GM23248 (cell line): ENCODE measurements at places on chromosomes 6 and 20.

DNA sequence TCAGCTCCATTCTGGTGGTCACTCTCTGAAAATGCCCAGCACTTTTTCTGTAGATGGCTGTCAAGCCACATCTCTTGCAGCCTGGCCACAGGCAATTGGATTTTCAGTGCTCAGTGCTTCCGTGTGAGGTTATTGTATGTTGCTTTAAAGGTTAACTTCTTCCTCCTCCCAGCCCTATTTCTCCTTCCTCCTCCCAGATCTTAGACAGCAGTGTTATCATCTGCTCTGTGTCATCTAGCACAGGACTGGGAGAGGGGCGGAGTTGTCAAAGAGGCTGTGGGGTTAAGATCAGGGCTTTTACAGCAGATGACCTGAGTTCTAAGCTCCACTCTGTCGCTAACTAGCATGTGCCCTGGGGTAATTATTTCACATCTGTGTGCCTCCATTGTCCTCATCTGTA lies 129.0 kb downstream of the PHACTR3 start:
- no peak overlapping the region for H3K27ac ChIP-seq
- H3K36me3 ChIP-seq, result no peaks in the 10 kb centered on the region
- no peak for DNase-seq
- no peaks in the 10 kb centered on the region for H3K4me1 ChIP-seq
- H3K27me3 ChIP-seq, result no peaks in the 10 kb centered on the region; the same call in 1 of the 2 replicates
- H3K4me3 ChIP-seq, result no peak overlapping the region

GRCh38 chr20:53940907-53941545 lies 129.4 kb downstream of the BCAS1 start:
- H3K27me3 ChIP-seq, result no peaks in the 10 kb centered on the region
- H3K36me3 ChIP-seq, result no peaks in the 10 kb centered on the region
- H3K4me1 ChIP-seq, result peaks cover 44% of the 10 kb centered on the region
- H3K27ac ChIP-seq, result peak overlapping the region; percentile 99
- peak; percentile 93 for DNase-seq

- H3K27me3 ChIP-seq, result no peaks in the 10 kb centered on the region
- H3K4me1 ChIP-seq, result 0 out of 2 replicates have a peak, but pooled peaks cover 4% of the 10 kb centered on the region
- H3K4me3 ChIP-seq, result peak overlapping the region; percentile 77
- peak overlapping the region; percentile 77 for H3K27ac ChIP-seq
These were observed 4.3 kb upstream of the RIPK1 start for GRCh38 chr6:3063733-3064700.

DNA sequence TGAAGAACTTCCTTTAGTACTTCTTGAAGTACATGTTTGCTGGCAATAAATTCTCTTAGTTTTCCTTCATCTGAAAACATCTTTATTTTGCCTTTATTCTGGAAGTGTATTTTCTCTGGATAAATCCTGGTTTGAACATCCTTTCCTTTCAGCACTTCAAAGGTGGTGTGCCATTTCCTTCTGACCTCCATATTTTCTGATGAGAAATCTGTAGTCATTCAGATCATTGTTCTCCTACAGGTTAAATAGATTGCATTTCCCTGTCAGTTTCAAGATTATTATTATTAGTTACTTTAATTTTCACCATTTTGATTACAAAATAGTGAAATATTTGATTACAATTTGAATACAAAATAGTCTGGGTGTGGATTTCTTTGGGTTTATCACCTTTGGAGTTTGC lies 134.5 kb downstream of the CDH26 start:
- peaks cover 4% of the 10 kb centered on the region; the same call in 1 of the 2 replicates for H3K27me3 ChIP-seq
- DNase-seq, result no peak
- H3K4me3 ChIP-seq, result no peak overlapping the region
- H3K36me3 ChIP-seq, result no peaks in the 10 kb centered on the region

GRCh38 chr6:35677456-35677855 lies 11.3 kb downstream of the FKBP5 start:
- no peak overlapping the region for H3K4me3 ChIP-seq
- no peaks in the 10 kb centered on the region for H3K27me3 ChIP-seq
- peaks cover 13% of the 10 kb centered on the region for H3K4me1 ChIP-seq
- H3K36me3 ChIP-seq, result no peaks in the 10 kb centered on the region
- DNase-seq, result no peak

DNA sequence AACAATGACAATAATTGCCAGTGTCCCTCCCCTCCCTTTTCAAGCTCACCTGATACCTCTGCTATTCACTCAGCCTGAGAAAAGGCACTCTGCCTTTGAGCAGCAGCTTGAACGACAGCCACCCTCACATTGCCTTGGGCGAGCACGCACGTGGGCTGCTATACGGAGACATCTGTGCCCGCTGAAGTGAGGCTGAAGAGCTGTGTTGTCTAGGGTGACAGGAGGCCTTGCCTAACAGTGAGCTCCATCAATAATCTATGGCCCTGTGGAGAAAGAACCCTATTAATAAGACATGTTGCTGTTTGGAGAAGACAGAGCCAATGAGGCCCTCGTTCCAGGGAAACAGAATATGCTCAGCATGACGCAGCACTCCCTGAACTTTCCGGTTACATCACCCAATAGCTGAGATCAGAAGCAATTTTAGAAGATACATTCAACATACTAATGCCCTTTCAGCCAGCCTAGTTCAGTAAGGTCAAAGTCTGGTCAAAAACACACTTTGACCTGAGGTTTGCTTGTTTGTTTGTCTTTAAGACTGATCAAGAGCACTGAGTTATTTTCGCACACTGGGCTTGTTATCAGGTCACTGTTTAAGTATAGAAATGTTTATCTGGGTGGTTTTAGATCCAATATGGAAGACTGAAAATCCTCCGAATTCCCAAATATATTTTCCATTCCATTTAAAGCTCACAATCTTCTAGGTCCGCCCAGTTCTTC lies 30.6 kb downstream of the RBM24 start:
- H3K4me1 ChIP-seq, result no peaks in the 10 kb centered on the region
- DNase-seq, result peak; percentile 4
- no peak overlapping the region for H3K4me3 ChIP-seq
- H3K27ac ChIP-seq, result no peak overlapping the region

- peak; percentile 48 for DNase-seq
- no peak overlapping the region for H3K4me3 ChIP-seq
- no peaks in the 10 kb centered on the region for H3K27me3 ChIP-seq
These were observed 51.1 kb downstream of the FGD2 start for GRCh38 chr6:37056439-37057127.

GRCh38 chr6:31079656-31080261 lies 32.6 kb downstream of the C6orf15 start:
- no peak overlapping the region for H3K27ac ChIP-seq
- no peaks in the 10 kb centered on the region for H3K36me3 ChIP-seq
- H3K27me3 ChIP-seq, result no peaks in the 10 kb centered on the region
- H3K4me3 ChIP-seq, result peak overlapping the region; percentile 25; the same call in 1 of the 2 replicates
- H3K4me1 ChIP-seq, result peaks cover 9% of the 10 kb centered on the region

DNA sequence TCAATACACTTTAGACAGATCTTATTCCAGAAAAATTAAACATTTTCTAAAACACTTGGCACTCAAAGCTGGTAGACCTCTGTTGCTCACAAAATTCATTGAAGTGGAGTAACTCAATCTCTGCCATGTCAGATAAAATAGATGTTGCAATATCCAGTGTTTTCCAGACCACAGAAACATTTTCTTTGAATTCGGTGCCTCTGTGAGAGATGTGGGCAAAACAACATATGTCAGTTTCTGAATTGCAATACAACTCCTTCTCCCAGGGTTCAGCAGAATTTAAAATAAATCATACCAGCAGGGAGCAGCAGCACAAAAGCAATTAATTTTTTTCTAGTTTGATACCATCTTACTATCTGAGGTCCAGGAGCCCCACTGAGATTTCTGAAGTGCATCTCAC lies 11.3 kb upstream of the PKHD1 start:
- H3K27me3 ChIP-seq, result no peaks in the 10 kb centered on the region; the same call in 1 of the 2 replicates
- H3K4me1 ChIP-seq, result no peaks in the 10 kb centered on the region
- no peak overlapping the region for H3K4me3 ChIP-seq
- peak; percentile 8 for DNase-seq

DNA sequence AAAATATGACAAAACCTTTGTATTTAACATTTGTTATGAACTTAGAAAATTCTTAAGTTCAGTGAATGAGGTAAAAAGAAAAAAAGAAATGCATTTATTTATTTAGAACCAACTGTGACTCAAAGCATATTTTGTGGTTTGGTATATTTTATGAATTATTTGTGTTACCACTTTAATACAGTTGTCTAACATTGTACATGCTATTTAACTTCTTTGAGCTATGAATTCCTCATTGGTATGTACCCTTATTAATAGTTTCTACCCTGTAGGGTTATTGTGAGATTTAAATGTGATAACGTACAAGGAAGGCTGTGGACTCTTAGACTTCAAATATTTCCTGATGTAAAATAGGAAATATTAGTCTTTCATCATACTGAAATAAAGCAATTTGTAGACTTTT lies 162.6 kb downstream of the MMUT start:
- DNase-seq, result no peak
- H3K4me1 ChIP-seq, result no peaks in the 10 kb centered on the region
- H3K4me3 ChIP-seq, result no peak overlapping the region
- no peak overlapping the region for H3K27ac ChIP-seq
- H3K36me3 ChIP-seq, result no peaks in the 10 kb centered on the region

GRCh38 chr6:138774370-138774769 lies 801 bp downstream of the CCDC28A start:
- H3K36me3 ChIP-seq, result peaks cover 13% of the 10 kb centered on the region
- H3K4me3 ChIP-seq, result peak overlapping the region; percentile 87
- H3K27me3 ChIP-seq, result no peaks in the 10 kb centered on the region
- peak overlapping the region; percentile 78 for H3K27ac ChIP-seq
- peak; percentile 55 for DNase-seq
- H3K4me1 ChIP-seq, result peaks cover 16% of the 10 kb centered on the region; the same call in 1 of the 2 replicates

DNA sequence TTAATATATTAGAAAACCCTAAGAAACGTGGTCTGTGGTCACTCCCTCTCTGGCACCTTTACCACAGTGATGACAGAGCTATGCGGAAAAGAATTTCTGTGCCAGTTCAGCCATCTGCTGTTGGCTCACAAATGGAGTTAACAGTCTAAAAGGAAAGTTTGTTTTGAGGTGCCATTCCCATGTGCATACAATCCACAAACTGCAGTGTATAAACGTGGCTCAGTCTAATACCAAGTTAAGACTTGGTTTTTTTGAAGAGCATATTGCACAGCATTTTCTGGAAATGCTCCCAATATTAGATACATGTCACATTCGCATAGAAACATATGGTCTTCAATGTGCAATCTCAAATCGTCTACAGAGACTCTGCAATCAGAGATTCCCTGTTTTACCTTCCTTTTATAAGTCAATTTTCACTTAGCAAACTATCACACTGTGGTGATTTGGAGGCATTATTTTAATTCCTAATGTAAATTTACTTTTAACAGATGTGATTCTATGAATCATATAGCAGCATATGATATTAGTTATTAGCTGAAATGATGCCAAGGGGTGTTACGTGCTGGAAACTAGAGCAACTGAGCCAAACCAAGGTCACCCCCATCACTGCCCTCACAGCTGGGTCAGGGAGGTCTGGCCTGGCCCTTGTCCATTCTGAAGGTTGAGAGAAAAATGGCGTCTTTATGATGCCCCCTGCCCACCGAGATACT lies 383.5 kb downstream of the PRKN start:
- peak; percentile 69 for DNase-seq
- H3K27ac ChIP-seq, result no peak overlapping the region
- peaks cover 28% of the 10 kb centered on the region for H3K4me1 ChIP-seq
- no peaks in the 10 kb centered on the region for H3K27me3 ChIP-seq

DNA sequence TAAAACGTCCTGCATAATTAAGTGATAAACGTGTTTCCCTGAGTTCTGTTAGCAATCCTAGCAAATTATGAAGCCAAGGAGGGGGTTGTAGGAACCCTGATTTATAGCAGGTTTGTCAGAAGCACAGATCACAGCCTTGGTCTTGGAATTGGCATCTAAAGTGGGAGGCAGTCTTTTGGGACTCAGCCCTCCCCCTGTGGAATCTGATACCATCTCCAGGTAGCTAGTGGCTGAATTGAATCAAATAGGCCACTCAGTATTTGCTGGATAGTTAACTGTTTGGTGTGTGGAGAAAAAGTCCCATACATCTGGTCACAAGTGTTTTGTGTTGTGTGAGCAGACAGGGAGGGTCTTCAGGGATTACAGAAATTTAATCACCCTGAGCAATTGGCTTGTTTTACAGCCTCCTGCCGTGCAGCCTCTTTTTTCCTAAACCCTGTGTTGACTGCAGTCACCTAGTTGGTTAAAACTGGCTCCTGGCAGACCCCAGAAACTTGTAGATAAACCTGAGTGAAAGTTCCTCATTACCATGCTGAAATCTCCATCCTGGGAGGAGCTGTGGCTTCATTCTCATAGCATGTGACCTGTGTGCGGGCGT lies 19.0 kb upstream of the KIFC1 start:
- no peak overlapping the region for H3K4me3 ChIP-seq
- peaks cover 27% of the 10 kb centered on the region for H3K4me1 ChIP-seq
- H3K36me3 ChIP-seq, result no peaks in the 10 kb centered on the region
- no peaks in the 10 kb centered on the region for H3K27me3 ChIP-seq
- H3K27ac ChIP-seq, result no peak overlapping the region
- DNase-seq, result no peak

DNA sequence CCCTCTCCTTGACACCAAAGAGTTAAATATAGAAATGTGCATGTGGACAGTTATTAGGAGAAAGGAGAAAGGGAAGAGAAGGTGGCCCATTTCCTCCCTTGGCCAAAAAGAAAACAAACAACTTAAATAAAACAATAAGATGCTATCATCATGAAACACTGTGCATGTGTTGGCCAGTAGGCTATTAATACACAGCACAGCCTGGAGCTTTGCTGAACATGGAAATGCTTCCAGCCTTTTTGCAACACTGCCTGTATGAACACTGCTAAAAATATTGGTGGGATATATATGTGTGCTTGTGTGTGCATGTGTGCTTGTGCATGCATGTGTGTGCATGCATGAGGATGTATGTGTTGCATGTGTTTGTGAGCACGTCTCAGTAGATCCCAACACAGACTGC lies 100.4 kb downstream of the LY86 start:
- peak overlapping the region; percentile 69 for H3K27ac ChIP-seq
- peaks cover 18% of the 10 kb centered on the region for H3K4me1 ChIP-seq
- no peak overlapping the region for H3K4me3 ChIP-seq

GRCh38 chr6:108157234-108157980 lies 8.4 kb upstream of the NR2E1 start:
- H3K27me3 ChIP-seq, result peaks cover 99% of the 10 kb centered on the region
- no peak overlapping the region for H3K4me3 ChIP-seq
- DNase-seq, result no peak
- H3K27ac ChIP-seq, result no peak overlapping the region

- H3K27ac ChIP-seq, result no peak overlapping the region
- H3K36me3 ChIP-seq, result no peaks in the 10 kb centered on the region
- H3K27me3 ChIP-seq, result no peaks in the 10 kb centered on the region
- H3K4me1 ChIP-seq, result no peaks in the 10 kb centered on the region
- H3K4me3 ChIP-seq, result no peak overlapping the region
- no peak for DNase-seq
These were observed 216.9 kb downstream of the DOK5 start for GRCh38 chr20:54692168-54692887.

GRCh38 chr6:111449129-111449528 lies 33.9 kb downstream of the REV3L start:
- H3K36me3 ChIP-seq, result no peaks in the 10 kb centered on the region
- no peaks in the 10 kb centered on the region for H3K27me3 ChIP-seq
- peaks cover 32% of the 10 kb centered on the region for H3K4me1 ChIP-seq
- H3K27ac ChIP-seq, result no peak overlapping the region
- no peak overlapping the region for H3K4me3 ChIP-seq

GRCh38 chr6:131636880-131637792 lies at the start of gene ENPP3:
Gene ENPP3 (plus strand): TSS chr6:131637302. CDS start chr6:131637385, 83 bp downstream.
- no peaks in the 10 kb centered on the region for H3K4me1 ChIP-seq
- no peaks in the 10 kb centered on the region for H3K27me3 ChIP-seq
- H3K4me3 ChIP-seq, result no peak within 1 kb of the TSS
